ENCODE measurements at places on chromosomes 7 and 10.

DNA sequence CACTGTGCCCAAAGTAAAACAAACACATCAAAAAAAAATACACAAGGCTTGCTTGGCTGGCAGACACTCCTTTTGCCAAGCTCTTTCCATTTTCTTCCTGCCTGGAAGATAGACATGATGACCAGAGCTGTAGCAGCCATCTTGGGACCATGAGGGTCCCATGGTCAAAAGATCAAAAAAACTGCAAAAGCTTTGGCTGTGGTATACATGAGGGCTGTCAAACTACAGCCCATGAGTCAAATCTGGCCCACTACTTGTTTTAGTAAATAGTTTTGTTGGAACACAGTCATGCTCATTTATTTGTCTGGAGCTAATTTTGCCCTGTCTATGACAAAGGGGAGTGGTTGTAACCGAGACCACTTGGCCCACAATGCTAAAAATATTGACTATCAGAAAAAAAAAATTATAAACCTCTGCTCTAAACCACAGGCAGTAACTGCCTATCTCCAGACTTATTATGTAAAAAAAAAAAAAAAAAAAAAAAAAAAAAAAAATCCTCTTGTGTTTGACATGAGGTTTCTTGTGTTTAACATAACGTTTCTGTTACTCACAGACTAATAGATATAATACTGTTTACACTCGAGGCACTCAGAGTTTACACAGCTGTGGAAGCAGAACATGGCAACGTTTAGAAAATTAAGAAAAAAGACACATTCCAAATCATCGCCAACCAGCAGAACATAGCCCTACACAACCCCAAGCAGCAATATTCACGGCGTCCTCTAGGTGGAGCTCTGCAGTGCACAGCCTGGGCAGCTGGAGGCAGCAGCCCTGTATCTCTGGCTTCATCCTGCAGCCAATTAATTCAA is 36.9 kb downstream of the ASB13 start:
- peak; percentile 32 for DNase-seq

GRCh38 chr7:70615066-70615606 is 516.8 kb upstream of the GALNT17 start:
- DNase-seq = no peak

DNA sequence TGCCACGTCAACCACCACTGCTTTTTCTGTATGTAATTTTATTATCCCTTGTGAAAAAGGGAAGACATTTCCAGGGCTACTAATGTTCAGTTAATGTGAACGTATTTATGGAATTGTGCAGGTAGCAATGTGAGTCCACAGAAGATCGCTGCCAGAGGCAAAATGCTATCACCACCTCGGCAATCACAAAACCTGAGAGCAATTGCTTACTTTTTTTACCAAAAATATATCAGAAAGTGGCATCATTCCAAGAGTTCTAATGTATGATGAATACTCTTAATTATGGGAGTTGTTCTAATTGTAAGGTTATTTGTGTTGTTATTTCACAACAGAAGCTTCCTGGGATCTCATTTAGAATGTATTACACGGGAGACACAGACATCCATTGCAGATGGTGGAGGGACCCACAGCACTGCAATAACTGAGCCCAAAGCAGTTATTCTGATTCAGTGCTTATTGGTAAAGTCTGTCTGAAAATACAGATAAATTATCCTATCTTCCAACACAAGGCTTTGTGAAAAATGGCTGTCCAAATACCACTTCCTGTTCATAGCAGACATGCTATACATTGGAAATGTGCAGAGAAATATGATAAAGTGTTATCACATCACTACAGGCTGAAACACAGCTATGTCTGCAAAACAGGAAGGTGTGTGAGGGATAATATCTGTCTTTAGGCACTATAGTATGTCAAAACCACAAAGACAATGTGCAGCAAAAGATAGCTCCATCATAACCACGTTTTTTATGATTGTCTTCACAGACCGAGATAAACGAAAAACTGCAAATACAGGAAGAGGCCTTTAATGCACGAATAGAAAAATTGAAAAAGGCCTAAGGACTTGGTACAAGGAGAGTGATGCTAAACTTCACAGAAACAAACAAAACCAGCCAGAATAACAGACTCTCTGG is 102.7 kb downstream of the CABCOCO1 start:
- no peak for DNase-seq

- DNase-seq = no peak
Measured at GRCh38 chr7:93964813-93965212, 39.3 kb downstream of the BET1 start.

DNA sequence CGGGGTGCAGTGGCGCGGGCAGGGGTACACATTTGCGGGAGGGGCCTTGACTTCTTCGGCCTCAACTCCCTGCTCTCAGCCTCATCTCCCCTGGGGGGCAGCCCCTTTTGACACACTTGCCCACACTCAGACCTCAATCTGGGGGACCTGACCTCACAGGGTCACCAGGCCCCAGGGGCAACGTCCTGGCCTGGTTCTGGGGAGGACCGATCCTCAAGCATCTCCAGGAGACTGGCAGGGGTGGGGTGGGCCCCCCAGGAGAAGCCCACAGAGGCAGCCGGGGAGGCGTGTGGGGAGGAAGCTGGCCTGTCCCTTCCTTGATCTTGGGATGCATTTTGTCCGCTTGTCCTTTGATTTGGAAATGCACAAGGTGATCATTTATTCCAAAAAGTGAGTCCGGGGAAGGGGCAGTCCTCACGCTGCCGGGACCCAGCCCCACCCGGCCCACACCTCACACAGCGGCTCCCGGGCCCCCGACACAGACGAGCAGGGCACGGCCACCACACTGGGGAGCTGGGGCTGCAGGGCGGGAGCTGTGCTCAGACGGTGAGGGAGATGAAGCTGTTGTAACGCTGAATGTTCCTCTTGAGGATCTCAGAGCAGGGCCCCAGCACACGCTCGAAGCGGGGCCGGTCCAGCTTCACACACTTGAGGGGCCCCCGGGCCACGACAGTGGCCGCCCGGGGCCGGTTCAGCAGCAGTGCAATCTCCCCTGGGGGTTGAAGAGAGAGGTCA is 30.4 kb upstream of the PDGFA start:
- no peak for DNase-seq

- no peak for DNase-seq
Measured at GRCh38 chr7:47807756-47808155, 140.5 kb downstream of the PKD1L1 start.

DNA sequence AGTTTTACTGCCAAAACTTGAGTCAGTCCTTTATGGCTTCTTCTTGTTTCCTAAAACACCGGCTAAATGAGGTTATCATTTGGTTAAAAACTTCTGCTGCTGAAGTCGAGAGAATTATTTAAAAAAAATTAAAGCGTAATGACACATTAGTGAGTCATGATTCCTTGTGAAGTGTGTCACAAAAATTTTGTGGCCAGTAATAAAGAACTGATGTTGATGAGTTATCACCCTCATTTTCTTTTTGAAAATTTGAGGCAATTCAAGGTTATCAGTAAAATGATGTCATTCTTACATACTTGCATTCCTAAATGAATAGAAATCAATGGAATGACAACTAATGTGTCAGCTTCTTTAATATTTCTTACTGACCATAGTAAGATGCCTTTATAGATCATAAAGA is 427.4 kb downstream of the SORCS3 start:
- no peak for DNase-seq

GRCh38 chr7:149635561-149636329 is 137.6 kb downstream of the ZNF467 start:
- no peak for DNase-seq

- DNase-seq = no peak
Measured at GRCh38 chr7:147937428-147937827, 653.1 kb upstream of the C7orf33 start.

DNA sequence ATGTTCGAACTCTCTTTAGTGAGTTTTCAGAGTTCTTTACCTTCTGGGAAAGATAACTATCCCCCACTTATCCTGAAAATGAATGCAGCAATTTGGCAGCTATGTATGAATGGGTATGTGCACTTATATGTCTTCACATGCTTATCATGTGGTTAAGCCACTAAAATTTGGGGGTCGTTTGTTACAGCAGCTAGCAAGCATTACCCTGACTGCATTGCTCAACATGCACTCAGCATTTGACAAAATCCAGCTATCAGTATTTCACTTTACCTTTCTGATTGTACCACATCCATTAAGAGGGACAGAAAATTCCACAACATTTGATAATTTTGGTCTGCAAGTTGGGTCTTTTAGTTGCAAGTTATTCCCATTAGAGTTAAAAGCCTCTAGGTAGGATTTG is 9.7 kb downstream of the CUZD1 start:
- DNase-seq = no peak

DNA sequence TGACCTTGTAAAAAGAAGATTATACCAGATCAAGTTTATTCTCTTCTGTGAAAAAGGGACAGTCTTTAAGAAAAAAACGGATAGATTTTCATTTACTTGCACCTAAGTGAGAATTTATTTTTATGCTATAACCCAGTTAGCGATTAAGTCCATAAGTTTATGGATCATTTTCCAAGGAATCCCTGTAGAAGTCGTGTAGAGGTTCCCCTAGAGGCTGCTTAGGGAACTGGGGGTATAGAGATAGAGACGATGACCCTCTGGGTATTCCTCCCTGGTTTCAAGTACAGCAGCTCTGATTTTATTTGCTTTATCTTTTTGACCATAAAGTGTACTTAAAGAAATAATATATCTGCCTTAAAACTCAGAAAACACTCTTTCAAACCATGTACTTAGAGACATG is 648.4 kb upstream of the LRRTM3 start:
- no peak for DNase-seq

- DNase-seq = no peak
Measured at GRCh38 chr7:115941703-115942268, 88.8 kb downstream of the TFEC start.

GRCh38 chr7:153567426-153567825 is 484.8 kb upstream of the DPP6 start:
- no peak for DNase-seq

DNA sequence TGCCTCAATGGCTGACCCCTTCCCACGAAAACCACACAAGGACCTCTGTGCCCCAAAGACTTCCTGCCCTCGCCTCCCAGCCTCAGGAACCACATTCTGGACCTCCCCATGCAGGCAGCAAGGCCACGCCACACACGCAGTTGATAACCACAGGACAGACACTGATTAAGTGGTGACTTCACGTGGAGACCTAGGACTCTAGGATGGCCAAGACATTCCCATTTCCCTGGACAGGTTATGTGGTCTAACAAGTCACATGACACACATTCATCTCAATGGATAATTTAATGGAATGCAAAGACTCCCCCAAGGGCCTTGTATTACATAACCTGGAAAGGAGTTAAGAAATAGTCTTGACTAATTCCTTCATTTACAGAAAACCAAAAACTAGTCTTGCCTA is 110.2 kb downstream of the LARP4B start:
- DNase-seq = no peak

DNA sequence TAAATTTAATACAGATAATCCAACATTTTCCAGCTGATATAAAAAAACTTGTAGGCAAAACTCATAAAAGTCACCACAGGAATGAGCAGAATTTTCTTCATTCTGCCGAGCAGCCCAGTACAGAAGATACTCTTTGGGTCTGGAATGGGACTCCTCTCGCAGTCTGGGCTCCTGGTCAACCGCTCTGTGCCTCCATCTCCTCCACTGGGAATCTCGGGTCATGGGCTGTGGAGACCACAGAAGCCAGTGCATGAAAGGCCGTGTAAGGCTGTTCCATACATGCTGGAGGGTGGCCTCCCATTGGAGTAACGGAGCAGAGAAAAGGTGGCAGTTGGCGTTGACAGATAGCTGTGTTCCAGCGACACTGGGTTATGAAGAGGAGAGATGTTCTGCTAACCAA is 616.4 kb upstream of the MGMT start:
- no peak for DNase-seq

DNA sequence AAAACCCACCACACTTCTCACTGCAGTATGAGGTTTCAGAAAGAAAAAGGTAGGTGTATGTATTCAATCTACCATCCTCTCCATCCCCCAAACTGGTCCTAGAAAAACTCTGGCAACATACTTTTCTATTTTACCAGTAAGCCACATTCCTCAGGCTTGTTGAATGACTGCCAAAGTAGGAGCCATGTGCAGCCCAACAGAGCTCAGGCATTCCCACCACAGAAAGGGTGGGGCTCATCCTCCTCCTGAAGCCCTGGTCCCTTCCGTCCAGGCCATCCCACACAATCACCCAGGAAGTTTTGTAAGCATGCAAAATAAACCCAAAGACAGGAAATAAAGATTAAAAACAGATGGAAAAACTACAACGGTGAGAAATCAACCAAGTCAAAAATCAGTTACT is 57.2 kb downstream of the MAD1L1 start:
- no peak for DNase-seq

DNA sequence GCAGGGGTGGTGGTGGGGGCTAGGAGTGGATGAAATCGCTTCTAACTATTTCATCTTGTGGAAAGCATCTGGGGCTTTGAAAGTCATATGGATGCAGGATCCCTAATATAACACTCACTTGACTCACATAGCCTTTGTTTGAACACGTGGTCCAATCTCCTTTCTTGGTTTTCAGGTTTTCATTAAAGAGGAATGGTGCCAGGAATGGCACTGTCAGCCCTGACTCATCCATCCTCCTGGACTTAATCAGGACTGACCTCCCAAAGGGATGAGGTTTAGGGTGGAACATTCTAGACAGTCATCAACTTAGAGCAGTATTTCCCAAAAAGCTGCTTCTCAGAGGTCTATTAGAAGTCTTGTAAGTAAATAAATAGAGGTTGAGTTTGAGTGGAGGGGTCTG is 162.0 kb upstream of the PLXNA4 start:
- no peak for DNase-seq

DNA sequence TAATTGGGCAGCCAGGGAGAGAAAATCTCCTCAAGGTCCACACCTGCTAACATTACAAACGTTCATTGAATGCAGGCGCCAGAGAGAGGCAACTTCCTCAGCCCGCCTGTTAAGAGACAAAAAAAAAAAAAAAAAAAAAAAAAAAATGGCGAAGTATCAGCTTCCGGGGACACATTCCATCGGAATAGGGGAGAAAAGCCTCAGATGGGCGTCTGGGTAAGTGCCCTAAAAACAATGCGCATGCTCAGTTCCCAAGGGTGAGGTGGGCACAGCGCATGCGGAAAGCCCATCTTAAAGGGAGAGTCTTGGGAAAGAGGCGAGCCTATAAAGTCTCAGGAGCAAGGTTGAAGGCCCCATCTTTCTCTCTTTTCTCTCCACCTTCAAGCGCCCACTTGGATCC is 1139.7 kb upstream of the CELF2 start:
- no peak for DNase-seq

DNA sequence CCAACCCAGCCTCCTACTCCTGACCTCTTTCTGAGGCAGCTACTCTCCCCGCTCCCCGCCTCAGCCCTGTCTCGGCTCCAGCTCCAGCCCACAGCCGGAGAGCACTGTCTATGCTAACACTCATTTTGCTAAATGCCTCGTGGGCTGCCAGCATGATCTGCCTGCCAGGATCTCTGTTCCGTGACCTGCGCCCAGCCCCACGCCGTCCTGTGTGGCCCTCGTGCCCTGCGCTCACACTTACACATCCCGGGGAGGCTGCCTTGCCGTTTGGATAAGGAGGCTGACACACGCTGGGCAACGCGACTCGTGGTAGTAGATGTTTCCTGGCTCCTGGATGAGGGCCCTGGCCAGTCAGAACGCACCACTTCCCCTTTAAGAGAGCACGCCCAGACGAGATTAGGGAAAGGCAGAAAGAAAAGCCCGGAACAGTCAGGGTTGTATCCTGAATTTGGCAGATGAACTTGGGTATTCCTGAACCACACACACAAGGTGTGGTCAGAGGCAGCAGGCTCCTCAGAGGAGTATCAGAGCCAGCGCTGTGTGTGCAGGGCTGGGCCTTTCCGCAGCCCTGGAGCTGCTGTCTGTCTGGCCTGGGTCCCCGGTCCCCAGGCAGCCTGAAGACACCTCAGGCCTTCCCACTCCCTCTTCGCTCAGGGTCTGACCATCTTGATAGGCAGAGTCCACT is 97.7 kb upstream of the EFCAB10 start:
- no peak for DNase-seq

- no peak for DNase-seq
Measured at GRCh38 chr7:66725843-66726242, 14.7 kb upstream of the RABGEF1 start.
